ENCODE measurements at places on chromosomes 6 and 20.

- peak; percentile 4 for DNase-seq
These were observed 4.9 kb downstream of the ADGRB3 start for GRCh38 chr6:68639826-68640490.

GRCh38 chr20:12504779-12505178 is 504.0 kb upstream of the SPTLC3 start:
- no peak for DNase-seq

- DNase-seq = no peak
These were observed 33.0 kb upstream of the CDH22 start for GRCh38 chr20:46341074-46342009.

- DNase-seq = no peak
These were observed 102.4 kb downstream of the MTHFD1L start for GRCh38 chr6:150967910-150968309.

DNA sequence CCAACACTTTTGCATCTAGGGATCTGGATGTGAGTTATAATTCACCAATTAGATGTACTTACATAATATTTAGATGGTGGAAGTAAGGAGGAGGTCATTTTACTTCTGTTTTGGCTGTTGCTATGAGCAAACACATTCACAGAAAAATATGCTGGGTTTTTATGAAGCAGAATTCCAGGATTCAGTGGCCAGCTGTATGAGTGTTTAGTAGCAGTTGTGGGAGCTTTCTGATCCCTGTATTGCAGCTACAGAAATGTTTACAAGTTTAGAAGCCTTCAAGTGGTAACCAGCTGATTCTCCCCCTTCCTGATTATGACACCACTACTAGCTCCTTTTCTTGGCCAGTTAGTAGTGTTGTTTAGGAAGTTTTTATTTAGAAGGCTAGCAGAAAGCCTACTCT is 177.0 kb downstream of the TENT5A start:
- no peak for DNase-seq

- DNase-seq = no peak
These were observed 339.9 kb upstream of the RNF217 start for GRCh38 chr6:124622351-124622750.

DNA sequence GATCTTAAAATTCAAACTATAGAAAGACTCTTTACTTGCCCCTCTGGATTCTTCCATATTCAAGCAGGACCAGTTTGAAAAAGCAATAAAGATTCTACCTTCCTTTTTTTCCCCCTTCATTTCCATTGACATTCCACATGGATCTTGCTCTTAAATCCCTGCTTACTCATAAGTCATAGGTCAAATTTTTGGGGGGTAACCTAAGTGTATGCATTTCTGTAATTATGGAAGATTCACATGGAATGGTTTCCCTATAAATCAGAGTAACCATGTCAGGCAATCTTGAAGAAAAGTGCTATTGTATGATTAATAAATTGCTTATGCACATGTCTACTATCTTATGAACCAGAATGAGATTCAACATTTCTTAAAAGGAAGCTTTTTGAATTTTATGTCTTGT is 551.0 kb downstream of the HAO1 start:
- DNase-seq = no peak

DNA sequence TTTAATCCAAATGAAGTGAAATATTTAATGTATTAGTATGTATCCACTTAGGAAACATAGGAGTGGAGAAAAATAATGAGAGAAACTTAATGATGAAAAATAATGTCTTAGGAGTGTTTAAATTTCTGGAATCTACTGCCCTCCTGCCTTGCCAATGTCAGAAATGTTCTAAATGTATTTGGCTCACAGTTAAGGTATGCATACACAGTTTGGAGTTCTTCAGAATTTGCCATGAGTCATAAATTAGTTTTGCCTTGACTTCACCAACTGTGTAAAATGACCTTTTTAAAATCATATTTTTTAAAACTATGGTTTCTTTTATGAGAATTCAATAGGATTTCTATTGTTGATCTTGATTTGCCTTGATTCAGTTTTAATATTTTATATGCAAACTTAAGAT is 191.7 kb upstream of the HSF2 start:
- DNase-seq = no peak

GRCh38 chr20:8242827-8243724 is 111.0 kb downstream of the PLCB1 start:
- DNase-seq = no peak

- DNase-seq = no peak
These were observed 34.7 kb upstream of the STX16 start for GRCh38 chr20:58616411-58616810.

DNA sequence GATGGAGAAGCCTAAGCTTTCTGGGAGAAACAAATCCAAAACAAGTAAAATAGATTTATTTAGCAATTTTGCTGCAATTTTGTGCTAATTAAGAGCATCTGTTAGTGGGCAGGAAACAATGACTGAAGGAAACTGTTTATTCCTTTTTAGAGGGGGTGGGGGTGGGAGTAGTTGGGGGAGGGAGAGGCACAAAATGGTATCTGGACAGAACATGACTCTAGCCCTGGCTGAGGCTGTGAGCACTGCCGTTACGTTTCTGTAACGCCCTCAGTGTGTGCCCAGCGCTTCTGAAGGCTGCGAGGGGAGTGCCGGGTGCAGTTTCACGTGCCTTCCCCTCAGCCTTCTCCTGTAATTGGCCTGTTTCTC is 28.8 kb downstream of the METTL24 start:
- no peak for DNase-seq

- peak; percentile 88 for DNase-seq
These were observed 68.7 kb upstream of the STMND1 start for GRCh38 chr6:17032988-17033634.

DNA sequence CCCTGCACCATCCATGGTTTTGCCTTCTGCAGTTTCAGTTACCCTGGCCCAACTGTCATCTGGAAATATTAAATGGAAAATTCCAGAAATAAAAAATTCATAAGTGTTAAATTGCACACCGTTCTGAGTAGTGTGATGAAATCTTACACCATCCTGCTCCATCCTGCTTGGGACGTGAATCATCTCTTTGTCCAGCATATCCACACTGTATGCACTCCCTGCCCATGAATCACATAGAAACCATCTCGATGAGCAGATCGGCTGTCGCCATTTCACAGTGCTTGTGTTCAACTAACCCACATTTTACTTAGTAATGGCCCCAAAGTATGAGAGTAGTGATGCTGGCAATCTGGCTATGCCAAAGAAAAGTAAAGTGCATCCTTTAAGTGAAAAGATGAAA is 105.9 kb upstream of the ID4 start:
- DNase-seq = peak; percentile 74

DNA sequence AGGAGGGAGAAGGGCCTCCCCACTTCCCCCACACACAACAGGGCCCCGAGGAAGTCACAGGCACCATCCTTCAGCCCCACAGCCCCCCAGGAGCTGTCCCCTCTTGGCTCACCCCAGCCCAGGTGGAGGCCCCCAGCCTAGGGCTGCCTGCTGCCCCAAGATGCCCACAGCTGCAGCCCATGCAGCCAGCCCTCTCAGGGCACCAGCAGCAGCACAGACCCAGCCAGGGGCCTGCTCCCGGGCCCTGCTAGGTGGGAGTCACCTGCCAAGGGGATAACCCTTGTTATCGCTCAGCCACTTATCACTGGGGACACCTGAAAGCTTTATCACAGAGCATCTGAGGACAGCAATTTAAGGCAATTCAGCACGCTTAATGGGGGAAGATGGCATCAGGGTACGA is 55.0 kb downstream of the GRM4 start:
- DNase-seq = no peak

Measured in kidney tubule cell (primary cell).